ENCODE measurements at places on chromosomes 7 and 10. TPM values are rescaled to one million over a fixed set of nuclear protein-coding genes. Genes with fewer than 3 reads are reported as not detected.

- DNase-seq, result no peak
Observed at GRCh38 chr10:79224263-79224949, 122.9 kb upstream of the PPIF start.

- DNase-seq, result no peak
Observed at GRCh38 chr10:79442171-79443040, 3.0 kb downstream of the ZCCHC24 start.

GRCh38 chr7:136064627-136065237 is 87.6 kb upstream of the MTPN start:
- DNase-seq, result no peak

DNA sequence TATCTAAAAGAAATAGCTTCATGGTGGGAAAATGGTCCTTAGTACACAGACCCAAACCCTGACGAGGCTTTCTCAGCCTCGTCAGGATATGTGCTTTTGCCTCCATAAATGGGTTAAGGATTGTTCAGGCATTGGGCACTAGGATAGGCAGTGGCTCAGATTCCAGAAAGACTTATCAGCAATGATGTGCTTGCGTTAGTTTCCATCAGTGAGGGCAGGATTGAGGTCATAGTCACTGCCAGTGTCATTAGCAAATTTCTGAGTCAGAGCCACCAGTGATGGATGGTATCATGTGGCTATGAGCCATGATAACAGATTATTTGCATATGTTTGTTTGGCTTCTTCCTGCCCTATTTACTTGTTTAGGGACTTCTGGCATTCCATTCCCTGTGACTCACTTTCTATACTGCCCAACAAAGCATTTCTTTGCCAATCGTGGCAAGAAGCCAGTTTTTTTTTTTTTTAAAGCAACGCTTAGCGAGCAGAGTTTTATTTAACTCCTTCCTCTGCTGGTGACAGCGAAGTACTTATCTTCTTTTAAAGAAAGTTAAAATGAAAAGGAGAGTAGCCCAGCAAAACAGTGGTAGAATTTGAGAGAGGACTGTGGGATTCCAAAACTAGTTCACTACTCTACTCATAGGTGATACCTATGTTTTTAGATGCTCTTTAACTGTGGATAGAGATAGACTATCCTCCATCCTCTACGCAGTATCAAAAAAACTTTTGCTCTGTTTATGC is 44.4 kb downstream of the MYPN start:
- peak; percentile 56 for DNase-seq

- no peak for DNase-seq
Observed at GRCh38 chr10:48206482-48207250, 67.8 kb downstream of the FRMPD2 start.

- DNase-seq, result no peak
Observed at GRCh38 chr10:58473976-58474375, 38.7 kb upstream of the BICC1 start.

TUBAL3 gene
- 0.39 TPM for total RNA-seq

DNA sequence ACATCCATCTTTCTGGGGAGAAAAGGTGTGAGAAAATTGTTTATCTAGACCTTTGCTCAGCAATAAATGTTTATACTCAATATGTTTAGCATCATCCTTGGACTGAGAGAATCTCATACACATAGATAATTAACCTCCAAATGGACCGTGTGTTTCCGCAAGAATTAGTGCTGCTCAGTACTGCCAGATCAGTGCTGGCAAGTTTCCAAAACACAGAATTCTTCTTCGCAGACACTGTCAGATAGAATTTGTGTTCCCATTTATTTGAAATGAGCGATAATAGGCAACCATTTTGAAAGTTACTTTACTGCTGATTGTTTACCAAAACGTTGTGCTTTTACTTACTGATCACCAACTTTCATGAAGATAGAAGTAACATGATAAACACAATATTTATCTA is 33.7 kb downstream of the STAMBPL1 start:
- no peak for DNase-seq

DNA sequence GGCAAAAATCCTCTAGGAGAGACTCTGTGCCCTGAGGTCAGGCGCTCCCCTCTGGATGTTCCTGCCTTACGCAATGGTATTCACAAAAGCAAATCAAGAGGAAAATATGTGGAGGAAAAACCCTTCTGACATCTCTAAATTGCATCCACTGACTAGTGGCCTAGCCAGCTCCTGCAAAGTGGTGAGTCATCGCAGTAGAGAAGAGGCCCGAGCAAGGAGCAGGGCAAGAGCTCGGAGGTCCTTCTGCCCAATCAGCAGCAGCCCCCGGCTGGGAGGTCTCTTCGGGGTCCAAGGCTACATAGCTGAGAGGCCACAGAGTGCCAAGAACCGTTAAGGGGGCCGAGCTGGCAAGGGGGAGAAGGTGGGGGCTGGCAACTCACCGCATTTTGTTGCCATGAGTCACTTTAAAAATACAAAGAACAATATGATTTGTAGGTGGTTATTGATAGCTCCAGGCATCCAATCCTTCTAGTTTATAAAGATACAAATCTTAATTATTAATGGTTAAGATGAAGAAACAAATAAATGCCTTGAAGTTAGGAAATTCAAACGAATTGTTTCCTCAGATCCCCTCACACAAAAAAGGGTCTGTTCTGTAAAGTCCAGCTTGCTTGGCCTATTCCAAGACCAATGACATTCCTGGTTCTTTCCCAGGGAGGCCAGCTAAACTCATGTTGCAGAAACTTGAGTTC is 161.6 kb downstream of the PKD1L1 start:
- DNase-seq, result peak; percentile 80

DNA sequence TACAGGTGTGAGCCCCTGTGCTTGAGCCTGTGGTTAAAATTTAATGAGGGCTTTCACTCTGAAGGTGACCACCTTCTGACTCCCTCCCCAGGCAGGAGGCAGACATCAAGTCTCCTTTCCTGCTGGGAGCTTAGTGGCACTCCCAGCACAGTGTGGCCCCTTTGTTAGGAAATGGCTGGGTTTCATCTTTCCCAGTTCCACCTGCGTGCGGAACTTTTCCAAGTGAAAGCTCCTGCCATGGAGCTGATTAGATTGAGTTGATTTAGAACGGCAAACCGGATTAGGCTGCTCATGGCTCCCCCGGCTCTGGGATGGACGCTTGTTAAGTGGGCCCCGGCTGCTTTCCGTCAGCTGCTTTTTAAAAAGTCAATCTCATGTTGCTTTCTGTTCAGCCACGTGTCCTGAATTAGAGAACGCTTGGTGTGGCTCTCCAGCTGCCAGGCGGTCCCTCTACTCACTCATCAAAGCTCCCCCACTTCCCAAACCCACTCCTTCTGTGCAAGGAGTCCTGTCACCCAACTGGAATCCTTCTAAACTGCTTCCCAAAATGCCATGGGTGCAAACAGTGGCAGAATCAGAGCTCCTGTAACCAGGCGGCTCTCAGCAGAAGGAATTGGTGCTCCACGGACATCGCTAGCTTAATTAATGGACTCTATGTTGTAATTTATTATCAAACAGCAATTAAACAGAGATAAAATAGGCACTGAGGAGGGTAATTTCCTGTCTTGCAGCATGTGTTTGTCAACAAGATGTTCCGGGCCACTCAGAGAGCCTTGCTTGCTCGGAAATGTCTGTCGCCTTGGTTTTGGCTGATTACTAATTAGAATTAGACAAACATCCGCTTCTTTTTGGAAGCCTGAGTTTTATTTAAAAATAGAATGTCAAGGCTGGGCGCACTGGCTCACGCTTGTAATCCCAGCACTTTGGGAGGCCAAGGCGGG is 551.2 kb downstream of the GALNT17 start:
- DNase-seq, result no peak

FZD8 gene
- 3.4 TPM for total RNA-seq

DNA sequence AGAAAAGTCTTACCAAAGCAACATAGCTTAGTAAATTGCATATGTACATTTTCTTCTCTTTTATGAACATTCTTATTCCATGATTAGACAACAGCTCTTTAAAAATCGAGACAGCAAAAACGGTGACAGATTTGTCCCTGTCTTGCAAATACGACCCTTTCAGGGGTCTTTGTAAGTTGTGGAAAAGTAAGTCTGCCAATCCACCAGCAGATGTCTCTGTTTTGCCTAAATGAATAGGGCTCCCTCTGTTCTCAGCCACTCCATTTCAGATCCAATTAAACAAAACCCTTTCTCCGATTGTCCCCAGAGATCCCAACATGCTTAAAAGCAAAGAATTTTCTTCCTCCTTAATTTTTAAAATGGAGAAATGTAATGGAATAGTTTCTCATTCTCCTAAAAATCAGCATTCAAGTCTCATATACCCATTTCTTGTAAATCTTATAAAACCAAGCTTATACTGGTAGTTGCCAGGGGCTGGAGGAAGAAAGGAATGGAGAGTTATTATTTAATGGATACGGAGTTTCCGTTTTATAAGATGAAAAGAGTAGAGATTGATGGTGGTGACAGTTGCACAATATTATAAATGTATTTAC is 61.0 kb upstream of the NFE2L3 start:
- no peak for DNase-seq

- DNase-seq, result peak; percentile 48
Observed at GRCh38 chr10:86757113-86757972, 924 bp downstream of the BMPR1A start.

All from Caco-2 (cell line).